Activated T-cell treated with anti-CD3 and anti-CD28 coated beads, Interleukin-2, amount 50 U/mL, for 72 hours (primary cell): ENCODE measurements at places on chromosomes 3 and 15.
A peak's percentile ranks its signal among the peaks of the same experiment; 100 is the strongest.

- DNase-seq: no peak
These were observed 9.1 kb upstream of the GRAMD2A start for GRCh38 chr15:72206677-72207000.

DNA sequence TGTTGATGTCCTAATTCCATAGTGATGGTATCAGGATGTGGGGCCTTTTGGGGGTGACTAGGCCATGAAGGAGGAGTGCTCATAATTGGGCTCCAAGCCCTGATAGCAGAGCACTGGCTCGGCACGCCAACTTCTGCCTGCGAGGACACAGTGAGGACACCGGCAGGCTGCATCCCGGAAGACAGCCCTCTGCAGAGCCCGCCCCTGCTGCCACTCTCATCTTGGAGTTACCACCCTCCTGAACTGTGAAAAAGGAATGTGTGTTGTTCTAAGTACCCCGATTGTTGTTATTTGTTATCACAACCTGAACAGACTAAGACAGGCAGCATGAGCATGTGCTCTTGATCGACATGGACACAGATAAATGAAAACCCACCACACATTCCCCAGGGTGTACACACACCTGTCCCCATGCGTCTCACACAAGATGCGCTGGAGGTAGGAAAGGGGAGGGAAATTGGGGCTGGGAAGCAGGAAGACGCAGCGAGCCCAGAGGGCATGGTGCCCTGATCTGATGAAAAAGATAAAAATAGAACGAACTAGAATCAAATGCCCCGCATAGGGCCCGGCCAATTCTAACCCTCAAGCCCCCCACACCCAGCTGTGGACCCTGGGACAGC, 40.1 kb downstream of the RPN1 start:
- DNase-seq: no peak

DNA sequence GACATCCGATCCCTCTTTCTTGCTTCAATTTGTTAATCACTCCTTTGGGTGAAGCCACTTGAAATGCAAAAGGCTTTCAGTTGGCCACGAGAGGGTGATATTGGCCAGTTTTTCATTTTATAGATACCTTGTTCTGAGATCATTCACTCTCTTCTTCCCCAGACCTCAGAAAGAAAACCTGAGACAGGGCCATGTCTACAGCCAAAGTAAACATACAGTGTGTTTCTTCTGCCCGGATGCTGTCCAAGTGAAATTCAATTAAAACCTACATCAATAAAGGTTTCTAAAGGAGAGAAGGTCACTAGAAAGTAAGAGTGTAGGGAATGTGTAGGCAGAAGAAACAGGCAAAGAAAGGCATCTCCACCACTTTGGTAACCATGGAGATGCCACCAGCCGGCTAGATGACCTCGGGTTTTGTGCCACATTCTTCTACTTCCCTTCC, 39.5 kb upstream of the FMN1 start:
- DNase-seq: peak; percentile 11

GRCh38 chr15:69782809-69783208, 314.9 kb downstream of the TLE3 start:
- DNase-seq: peak; percentile 28

- DNase-seq: no peak
These were observed 105.6 kb downstream of the MCTP2 start for GRCh38 chr15:94336817-94337467.

GRCh38 chr15:71011503-71012155, 103.6 kb upstream of the THSD4 start:
- DNase-seq: no peak

GRCh38 chr3:49030321-49030720, 1.1 kb upstream of the IMPDH2 start:
- DNase-seq: no peak

DNA sequence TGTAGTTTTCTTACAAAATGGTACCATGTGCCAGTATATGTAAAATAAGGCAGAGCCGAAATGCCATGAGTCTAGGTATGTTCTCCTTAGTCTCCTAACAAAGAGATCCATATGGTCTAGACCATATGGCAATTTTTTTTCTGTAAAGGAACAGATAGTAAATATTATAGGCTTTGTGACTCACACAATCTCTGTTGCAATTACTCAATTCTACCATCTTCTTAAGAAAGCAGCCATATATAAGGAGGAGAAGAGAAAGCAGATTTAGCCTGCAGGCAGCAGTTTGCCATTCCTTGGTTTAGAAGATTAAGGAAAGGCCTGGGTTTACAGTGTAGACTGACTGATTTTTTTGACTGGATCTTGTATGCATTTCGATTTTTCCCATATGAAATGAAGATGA, 16.3 kb upstream of the BBX start:
- DNase-seq: no peak

DNA sequence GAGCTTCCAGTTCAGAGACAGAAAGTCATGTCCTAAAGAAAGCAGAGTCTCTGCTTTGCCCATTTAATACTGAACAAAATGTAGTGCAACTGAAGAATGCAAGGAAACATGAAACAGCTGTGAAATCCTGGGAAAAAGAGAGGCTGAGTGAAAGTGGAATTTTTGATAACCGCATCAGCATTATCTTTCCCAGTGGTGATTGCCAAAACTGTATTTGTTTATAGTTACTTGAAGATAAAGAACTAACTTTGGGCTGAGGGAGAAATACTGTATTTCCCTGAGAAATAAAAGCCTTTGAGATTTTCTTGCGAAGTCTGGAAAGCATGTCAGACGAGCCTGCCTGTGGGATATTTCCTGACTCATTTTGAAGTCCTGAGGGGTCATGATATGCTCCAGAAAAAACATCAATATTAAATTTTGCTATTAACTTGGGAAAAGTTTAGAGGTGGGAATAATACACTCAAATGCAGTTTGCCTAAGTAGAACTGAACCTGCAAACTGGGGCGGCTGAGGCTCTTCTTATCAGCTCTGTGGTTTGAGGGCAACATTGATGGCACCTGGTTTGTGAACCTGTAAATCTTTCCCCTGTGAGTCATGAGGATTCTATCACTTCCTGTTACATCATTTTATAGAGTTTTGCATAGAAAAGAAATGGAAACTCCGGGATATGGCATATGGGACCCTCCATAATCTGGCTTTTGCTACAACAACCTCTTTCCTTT, 855.3 kb downstream of the MCTP2 start:
- no peak for DNase-seq

- peak; percentile 46 for DNase-seq
These were observed at the start of gene MAPKAPK3 for GRCh38 chr3:50617096-50617791. TSS of gene MAPKAPK3 (plus strand) at chr3:50617151. CDS start at chr3:50617566, 415 bp downstream.

- no peak for DNase-seq
These were observed 21.2 kb downstream of the XYLB start for GRCh38 chr3:38367779-38368178.

- no peak for DNase-seq
These were observed 28.0 kb downstream of the SV2B start for GRCh38 chr15:91128016-91128415.

DNA sequence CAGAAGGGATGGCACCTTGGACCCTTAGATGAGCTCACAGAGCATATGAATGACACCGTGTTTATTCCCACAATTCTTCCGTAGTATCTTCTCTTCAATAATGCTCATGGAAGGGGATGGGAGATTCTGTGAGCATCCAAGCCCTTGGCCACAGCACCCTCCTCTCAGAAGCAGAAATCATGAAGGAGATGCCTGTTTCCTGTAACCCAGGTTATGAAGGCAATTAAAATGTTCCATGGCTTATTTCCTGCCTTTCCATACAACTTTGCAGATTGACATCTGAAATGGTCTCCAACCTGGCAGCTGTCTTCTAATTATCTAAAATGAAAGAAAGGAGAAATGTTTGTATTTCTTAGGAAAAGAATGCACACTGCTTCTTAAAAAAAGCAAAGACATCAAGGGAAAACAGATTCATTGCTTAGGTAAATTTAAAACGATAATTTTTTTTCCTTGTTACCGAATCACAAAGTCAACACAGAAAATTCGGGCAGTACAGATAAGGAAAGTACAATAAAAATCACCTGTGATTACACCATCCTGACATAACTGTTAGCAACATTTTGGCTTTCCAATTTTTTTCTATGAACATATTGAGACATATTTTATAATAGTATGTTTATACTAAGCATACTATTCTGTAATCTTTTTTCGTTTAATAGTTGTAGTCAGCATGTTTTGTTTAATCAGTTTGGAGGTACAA, 128.5 kb downstream of the SQOR start:
- no peak for DNase-seq

DNA sequence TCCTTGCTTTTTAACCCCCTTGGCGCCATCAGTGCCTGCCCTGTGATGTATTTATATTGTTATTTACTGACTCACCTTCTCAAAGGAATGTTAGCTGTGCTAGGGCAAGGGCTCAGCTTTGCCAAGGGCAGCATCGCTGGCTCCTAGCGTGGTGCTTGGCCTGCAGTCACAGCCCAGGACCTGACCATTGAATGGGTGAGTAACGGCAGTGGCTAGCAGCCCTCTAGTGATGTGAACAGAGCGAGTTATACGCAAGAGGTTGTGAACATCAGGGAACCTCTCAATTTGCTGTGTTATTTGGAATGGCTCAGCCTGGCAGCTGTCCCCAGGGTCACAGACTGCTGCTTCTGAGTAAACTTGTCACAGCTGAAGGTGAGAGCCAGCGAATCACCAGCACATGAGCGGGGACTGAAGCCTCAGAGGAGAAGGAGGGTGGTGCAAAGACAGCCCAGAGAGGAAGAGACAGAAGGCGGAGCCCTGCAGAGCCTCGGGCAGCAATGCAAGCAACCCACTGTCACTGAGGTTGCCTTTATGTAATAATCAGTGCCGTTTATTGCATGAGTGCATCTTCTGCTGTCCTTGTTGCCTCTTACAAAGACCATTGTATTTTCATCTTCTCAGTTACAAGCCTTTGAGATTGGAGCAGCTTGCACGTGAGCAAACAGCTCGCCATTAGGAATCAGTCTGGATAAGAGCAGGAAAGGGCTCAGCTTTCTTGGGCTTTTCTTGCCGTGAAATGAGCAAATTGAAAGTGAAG, 158.3 kb downstream of the SLCO3A1 start:
- peak; percentile 33 for DNase-seq

GRCh38 chr15:57676585-57676984, 29.9 kb upstream of the POLR2M start:
- no peak for DNase-seq

- no peak for DNase-seq
These were observed 65.1 kb upstream of the LCTL start for GRCh38 chr15:66630801-66631351.

- no peak for DNase-seq
These were observed 1.6 kb downstream of the SKOR1 start for GRCh38 chr15:67826717-67827561.

DNA sequence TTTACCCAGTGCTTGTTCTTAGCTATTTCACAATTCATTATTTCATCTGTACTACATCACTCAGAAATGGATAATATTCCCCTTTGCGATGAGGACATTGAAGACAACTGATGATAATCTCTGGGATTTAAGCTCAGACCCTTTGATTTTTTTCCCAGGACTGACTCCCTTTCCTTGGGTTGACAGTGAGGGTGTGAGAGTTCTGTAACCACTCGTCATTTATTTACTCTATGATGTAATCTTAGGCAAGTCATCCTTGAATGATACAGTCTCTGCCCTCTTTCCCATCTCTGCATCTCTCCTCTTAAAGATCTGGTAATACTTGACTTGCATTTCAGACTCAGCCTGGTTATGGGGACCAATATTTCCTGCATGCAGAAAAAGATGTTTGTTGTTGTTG, 1041.7 kb downstream of the AGBL1 start:
- DNase-seq: no peak

- no peak for DNase-seq
These were observed 574.5 kb upstream of the TBL1XR1 start for GRCh38 chr3:177771780-177772179.

GRCh38 chr3:187340578-187340977, 27.6 kb upstream of the RTP4 start:
- no peak for DNase-seq

GRCh38 chr3:166877971-166878370, 502.1 kb downstream of the ZBBX start:
- no peak for DNase-seq
